D341Med (cell line): ENCODE measurements at places on chromosomes 3 and 15.

DNA sequence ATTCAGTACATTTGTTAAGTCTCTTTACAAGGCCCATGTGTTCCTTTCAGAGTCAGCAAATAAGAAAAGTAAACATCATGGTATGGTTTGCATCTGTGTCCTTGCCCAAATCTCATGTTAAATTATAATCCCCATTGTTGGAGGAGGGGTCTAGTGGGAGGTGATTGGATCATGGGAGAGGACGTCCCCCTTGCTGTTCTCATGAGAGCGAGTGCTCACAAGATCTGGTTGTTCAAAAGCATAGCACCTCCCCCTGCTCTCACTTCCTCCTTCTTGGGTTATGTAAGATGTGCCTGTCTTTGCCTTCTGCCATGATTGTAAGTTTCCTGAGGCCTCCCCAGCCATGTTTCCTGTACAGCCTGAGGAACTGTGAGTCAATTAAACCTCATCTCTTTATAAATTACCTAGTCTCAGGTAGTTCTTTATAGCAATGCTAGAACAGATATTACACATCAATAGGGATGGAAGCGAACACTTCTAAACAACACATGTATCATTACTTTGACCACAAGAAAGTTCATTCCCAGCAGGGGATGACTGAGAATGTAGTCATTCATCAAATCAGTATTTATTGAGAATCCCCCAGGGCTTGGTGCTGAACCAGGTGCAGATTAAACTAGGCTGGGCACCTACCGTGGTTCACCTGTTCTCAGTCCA, 4.1 kb downstream of the EFCAB12 start:
- DNase-seq = no peak

- DNase-seq = no peak
Observed at GRCh38 chr3:71958533-71958932, 173.6 kb upstream of the PROK2 start.

GRCh38 chr3:12816521-12817342, 20.3 kb downstream of the CAND2 start:
- DNase-seq = no peak

DNA sequence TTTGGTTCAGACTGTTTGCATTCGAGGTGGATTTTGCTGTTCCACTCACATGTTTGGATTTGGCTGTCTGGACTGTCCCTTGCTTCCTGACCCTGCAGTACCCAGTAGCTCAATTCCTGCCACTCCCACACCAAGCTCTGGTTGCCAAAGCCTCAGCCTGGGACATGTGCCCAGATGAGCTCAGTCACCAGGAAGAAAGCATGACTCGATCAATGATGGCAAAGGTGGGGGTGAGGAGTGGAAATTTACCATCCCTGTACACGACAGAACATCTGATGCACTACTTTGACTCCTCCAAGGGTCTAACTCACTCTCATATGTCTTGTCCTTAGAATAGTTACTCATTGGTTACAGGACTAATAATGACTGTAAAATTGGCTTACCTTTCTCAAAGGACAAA, 45.2 kb downstream of the ZNF385D start:
- DNase-seq = no peak

- DNase-seq = no peak
Observed at GRCh38 chr15:61818801-61819200, 241.4 kb downstream of the VPS13C start.

GRCh38 chr3:171173736-171174135, 147.2 kb upstream of the SLC2A2 start:
- DNase-seq = no peak

- DNase-seq = no peak
Observed at GRCh38 chr3:48623851-48624547, 2.4 kb upstream of the TMEM89 start.

- DNase-seq = no peak
Observed at GRCh38 chr3:24756101-24756888, 261.6 kb upstream of the THRB start.

DNA sequence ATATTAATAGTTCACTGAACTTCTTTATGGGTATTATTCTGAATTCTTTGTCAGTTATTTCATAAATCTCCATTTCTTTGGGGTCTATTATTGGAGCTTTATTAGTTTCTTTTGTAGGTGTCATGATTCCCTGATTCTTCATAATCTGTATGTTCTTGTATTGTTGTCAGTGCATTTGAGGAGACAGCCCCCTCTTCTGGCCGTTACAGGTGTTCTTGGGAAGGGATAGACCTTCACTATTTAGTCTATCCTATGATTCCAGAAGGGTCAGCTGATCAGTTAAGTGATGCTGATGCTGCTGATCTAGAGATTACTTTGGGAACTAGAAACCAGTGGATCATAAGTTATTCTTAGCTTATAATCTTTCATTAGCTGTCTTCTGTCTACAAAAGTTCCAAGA, 34.9 kb downstream of the TMEM39A start:
- DNase-seq = no peak

- DNase-seq = no peak
Observed at GRCh38 chr3:184332370-184333090, 4.9 kb upstream of the FAM131A start.
